ENCODE measurements at places on chromosomes 13 and 19.

DNA sequence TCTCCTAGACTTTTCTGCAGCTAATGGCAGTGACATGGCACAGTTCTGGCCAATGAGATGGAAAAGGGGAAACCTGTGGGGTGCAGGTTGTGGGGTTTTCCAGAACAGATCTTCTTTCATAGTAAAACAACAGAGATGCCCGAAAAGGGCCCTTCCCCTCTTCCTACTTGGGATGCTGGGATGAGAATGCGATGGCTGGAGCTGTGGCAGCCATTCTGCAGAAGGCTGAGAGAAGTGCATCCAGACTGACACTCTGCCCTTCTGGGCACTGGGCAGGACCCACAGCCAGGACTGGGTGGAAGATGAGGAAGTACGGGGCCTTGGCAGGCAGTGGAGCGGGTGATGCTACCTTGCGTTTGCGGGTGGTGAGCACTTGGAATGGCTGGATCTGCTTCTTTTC is 16.9 kb upstream of the PLA2G4C start:
- no peak for DNase-seq

DNA sequence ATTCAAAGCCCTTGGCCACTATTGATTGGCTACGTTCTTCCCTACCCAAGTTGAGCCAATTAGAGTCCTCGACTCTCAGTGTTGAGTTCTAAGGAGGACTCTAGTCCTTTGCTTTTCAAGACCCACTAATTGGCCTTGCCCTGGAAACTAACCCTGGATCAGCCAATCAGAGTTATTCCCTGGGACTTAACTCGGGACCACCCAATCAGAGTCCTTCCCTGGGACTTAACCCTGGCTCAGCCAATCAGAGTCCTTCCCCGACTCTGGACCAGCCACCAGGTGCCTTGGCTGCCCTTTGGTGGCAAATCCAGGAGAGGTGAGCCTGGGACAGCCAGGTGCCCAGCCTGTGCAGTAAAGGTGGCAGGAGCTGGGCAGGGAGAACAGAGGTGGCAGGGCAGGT is 28.7 kb downstream of the ATP8B3 start:
- no peak for DNase-seq

GRCh38 chr13:42002066-42002465 is 41.2 kb upstream of the VWA8 start:
- no peak for DNase-seq

- no peak for DNase-seq
Observed at GRCh38 chr19:38036707-38037611, 130.0 kb downstream of the SIPA1L3 start.
